AG10803 (cell line): ENCODE measurements at places on chromosomes 12 and 14.

GRCh38 chr12:12874029-12874428, 17.3 kb upstream of the GPRC5A start:
- DNase-seq = no peak

- DNase-seq = peak; percentile 60
Measured at GRCh38 chr12:19971361-19972280, 396.7 kb upstream of the PDE3A start.

- DNase-seq = no peak
Measured at GRCh38 chr12:52487211-52487610, 5.8 kb downstream of the KRT6A start.

DNA sequence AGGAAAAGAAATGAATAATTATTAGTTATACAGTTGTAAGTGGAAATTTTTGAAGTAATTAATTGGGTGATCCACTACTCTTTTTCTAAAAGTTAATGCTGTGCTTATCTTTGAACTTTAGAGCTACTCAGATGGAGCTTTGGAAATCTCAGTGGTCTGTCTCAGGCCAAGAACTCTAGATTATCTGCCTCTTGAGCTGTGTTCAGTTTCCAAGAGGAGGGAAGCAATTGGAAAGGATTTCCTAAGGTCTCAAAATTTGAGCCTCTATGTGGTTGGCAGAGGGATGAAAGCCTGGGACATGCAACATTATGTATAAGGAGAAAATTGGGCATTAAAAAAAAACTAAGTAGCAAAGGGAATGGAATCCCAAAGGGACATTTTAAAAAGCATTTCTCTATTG, 334.0 kb upstream of the PRICKLE1 start:
- no peak for DNase-seq

GRCh38 chr12:72330301-72330700, 58.1 kb downstream of the TRHDE start:
- no peak for DNase-seq

DNA sequence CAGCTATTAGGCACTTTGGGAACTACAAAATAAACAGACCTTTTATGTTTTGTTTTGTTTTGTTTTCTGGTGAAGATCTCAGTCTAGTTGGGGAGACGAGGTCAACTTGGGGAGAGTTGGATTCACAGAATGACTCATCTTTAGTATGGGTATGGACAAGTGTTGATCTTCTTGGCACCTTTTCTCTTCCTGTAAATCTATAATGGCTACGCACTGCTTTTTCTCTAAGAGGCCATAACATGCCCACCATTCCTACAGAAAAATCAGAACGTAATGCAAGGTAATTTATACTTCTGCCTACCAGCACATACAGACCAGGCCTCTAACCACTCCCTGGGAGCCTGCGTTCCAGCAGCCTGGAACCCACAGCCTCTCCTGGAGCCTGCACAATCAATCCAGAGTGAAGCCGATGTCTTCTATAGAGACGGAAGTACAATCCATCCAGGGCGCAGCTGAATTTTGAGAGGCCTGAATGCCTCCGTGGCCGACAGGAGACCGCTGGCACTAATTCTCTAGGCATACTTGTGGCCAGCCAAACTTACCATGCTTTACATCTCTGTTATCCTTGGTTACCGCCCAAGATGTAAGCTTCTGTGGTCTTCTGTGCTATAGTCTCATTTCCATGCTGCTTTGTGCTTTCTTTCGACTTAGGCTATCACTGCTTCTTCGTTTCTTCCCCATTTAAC, 717 bp downstream of the PPHLN1 start:
- peak; percentile 51 for DNase-seq

GRCh38 chr14:68262567-68262966, 443.0 kb downstream of the RAD51B start:
- DNase-seq = no peak

DNA sequence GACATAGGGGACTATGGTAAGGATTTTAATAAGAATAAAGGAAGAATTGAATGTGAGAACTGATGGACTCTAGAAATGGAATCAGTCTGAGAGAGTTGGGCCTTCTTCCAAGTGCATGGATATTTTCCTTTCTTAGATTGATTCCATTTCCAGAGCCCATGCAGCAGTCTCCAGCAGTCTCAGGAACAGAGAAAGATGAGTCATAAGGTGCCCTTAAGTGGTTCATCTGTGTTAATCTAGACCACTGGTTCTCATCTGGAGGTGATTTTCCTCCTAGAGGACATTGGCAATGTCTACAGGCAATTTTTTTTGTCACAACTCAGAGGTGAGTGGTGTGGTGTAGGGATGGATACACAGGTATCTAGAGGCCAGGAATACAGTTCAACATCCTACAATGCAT, 25.9 kb downstream of the TRIM9 start:
- DNase-seq = peak; percentile 24

DNA sequence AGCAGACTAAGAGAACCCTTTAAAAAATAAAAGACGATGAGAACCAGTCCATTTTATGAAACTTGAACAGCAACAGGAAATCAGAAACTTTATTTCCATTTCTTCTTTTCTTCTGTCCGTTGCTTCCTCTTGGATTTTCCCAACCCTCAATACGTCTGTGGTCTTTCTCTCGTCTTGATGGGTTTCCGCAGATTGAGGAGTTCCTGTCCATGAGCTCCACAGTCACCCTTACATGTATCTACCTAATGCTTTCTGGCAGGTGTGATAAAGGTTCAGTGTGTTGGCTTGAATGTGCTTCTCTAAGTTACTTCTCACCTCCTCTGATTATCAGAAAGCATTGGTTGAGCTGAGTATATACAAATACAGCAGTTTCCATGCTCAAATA, 110.0 kb downstream of the ETV6 start:
- no peak for DNase-seq

GRCh38 chr12:56931474-56931978, 2.7 kb downstream of the SDR9C7 start:
- peak; percentile 71 for DNase-seq

DNA sequence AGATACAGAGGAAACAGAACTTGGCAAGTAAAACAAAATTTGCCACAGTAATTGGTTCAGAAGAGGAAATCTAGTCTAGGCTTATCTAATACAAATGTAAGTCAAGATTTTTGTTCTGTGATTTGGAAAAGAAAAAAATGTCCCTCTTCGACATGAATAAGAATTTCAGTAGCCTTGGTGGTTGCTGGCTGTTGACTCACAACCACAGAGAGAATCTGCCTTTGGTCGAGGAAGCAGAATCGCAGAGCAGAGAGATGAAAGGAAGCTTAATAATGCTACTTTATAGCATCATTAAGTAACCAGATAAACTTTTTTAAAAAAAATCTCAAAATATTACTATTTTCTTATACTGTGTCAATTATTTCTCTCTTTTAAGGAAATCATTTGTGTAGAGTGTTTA, 1096.6 kb downstream of the FLRT2 start:
- DNase-seq = no peak

- peak; percentile 17 for DNase-seq
Measured at GRCh38 chr12:94725375-94726168, 75.2 kb upstream of the TMCC3 start.

DNA sequence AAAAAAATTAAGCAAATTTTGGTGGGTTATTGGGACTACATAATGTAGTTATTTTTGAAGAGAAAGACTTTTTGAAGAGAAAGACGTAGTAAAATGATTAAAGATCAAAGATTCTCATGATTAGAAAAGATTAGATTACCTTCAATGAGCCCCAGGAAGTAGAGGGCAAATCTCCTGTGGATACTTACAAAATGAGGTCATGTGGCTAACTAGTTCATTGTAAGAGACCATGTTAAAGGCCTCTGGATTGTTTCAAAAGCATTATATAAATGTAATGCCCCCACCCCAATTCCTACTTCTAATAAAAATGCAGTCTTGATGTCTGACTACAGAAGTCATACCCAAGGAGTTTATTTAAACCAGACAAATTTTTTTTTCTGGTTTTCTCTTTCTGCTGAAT, 93.3 kb downstream of the ERGIC2 start:
- no peak for DNase-seq

DNA sequence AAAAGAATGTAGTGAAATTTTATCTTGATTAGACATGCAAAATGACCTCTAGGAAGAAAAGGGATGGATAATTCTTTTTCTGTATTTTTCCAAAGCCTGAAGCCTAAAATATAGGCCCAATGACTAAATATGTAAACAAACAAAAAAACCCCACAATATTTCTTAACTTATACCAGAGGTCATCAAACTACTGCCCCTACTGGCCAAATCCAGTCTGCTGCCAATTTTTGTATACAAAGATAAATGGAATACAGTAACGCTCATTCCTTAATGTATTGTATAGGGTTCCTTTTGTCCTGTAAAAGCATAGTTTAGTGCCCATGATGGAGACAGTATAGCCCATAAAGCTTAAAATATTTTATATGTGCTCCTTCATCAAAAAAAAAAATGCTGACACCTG, 145.7 kb upstream of the ALG10 start:
- no peak for DNase-seq

- no peak for DNase-seq
Measured at GRCh38 chr14:105128059-105128458, 40.5 kb downstream of the JAG2 start.

DNA sequence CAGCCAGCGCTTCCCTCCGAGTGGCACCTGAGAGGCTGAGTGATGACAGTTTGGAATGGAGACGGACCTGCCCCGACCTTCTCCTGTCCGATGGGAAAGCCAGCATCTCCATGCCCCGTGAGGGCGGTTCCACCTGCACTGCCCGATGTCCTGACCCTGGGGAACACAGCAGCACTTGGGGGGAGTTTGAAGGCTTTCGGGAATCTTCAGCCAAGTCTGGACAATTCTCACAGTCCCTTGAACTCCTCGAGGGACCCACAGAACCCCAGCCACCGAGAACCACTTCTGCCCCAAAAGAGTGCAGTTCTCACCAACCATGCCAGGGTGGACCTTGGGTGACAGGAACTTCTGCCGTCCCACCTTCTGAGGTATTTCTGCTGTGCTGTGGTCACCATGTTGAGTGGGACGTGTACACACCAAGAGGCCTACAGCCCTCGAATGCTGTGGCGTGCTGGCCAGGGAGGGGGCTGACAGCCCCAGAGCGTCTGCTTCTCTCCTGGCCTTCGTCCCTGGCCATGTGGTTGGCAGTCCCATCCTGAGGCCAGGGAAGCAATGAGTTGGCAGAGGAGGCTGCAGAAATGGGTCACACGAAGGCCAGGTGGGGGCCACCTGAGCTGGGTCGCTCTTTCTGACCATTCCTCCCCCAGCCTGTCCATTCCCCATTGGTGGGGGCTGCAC, 1.0 kb downstream of the CLBA1 start:
- DNase-seq = no peak

DNA sequence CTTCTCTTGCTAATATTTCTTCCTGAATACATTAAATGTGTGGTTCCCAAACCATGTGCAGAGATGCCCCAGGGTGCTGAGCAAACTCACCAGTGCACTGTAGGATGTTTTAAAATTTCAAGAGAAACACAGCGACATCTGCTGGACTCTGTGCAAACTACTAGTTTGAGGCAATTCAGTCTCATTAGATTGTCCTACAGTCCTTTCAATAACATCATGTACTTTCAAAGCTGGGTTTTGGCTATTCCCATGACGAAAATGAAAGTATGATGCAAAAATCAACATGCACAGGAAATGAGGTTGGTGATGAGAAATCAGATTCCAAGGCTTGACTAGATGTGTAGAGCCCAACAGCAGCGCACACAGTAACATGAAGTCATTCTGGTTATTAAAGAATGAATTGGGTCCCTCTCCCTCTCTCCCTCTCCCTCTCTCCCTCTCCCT, 66.3 kb downstream of the CLIP1 start:
- DNase-seq = peak; percentile 63
